ENCODE measurements at places on chromosomes 7 and 10.

DNA sequence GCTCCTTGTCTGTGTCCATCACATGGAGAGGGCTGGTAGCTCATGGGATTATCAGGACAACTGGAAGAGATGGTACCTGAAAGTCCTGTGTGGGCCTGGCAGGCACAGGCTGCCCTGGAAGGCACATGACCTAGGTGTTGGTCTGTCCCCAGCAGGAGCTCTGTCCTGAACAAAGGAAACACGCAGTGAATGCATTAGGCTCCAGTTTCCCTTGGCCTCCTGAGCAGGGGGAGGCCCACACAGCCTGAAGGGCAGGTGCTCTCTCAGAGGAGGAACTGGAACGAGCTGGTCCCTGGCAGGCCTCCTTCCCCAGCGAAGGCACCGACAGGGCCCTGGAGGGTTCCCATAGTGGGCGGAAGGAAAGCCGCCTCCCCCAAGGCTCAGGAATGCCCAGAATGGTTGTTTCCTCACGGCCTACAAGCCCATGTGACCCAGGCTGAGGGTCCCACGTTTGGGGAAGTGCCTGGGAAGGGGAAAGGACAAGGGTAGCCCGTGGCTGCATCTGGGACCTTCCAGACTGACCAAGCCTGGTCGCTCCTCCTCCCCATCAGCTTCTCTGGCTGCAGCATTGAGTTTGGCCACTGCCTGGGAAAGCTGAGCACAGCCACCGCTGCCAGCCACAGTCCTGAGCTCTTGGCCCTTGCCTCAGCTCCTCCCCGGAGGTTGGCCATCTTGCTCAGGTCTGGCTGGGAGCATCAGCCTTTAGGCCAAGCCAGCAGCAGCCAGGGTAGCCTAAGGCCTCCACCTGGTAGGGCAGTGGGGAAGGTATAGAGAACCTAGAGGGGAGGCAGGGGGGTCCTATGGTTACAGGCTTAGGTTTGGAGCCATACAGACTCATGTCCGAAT, 21.8 kb downstream of the CXCL12 start:
- DNase-seq = no peak

- DNase-seq = no peak
These were observed 2.8 kb upstream of the COL1A2 start for GRCh38 chr7:94391726-94392392.

- DNase-seq = peak; percentile 49
These were observed 534 bp downstream of the UBE3C start for GRCh38 chr7:157139111-157139809.

DNA sequence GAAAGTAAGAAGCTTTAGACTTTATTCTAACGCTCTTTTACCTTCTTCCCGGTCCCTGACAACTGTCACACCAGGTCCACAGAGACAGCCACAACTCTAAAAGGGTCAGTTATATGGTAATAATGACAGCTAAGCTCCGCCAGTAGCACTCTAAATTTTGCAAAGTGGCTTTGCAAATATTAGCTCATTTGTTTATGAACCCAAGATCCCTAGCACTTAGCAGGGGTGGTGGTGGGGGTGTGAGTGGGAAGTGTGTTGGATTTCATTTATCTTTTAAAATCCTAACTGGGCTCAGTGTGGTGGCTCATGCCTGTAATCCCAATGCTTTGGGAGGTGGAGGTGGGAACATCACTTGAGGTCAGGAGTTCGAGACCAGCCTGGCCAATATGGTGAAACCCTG, 34.8 kb upstream of the SDK1 start:
- DNase-seq = no peak

DNA sequence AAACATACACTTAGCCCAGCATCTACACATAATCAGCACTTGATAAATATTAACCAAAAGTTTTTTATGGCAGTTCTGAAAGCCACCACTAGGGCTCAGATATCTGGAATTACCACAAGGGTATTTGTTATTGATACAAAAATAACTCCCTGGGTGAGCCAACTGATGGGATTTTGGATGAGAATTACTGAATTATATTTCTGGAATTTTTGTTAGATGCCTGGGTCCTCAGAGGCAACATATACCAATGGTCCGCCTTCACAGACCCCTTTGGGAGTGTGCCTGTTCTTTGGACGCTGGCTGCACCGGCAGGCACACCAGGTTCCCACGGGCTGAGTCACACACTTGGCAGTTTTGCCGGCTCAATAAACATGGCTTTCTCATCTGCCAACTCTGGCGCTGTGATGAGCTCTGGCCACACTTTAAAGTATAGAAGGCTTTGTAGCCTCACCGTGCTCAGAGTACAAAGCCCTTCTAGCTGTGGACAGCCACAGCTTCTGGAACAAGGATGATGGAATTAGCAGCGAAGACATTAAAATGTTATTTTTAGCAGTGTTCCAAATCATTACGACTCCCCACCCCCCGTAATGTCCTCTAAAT, 24.5 kb upstream of the EEPD1 start:
- peak; percentile 96 for DNase-seq

- DNase-seq = no peak
These were observed 155.2 kb upstream of the NRP1 start for GRCh38 chr10:33489501-33490176.

DNA sequence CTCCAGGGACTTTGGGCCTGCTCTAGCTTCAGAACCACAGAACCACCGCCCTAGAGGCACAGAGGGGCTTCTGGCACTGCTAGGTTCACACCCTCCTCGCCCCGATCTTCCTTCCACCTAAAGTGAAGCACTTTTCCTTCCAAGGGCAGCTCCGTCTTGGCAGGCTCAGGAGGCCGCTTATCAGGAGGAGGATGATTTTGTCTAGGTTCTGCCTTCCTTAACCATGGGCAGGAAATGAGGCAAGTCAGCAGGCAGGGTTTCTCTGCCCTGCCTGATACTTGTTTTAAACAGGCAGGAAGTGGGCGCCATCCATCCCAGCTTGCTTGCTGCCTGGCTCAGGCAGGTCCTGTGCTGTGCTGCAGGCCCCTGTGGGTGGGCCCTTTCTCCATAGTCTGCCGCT, 8.3 kb upstream of the ATP6V0E2 start:
- no peak for DNase-seq

DNA sequence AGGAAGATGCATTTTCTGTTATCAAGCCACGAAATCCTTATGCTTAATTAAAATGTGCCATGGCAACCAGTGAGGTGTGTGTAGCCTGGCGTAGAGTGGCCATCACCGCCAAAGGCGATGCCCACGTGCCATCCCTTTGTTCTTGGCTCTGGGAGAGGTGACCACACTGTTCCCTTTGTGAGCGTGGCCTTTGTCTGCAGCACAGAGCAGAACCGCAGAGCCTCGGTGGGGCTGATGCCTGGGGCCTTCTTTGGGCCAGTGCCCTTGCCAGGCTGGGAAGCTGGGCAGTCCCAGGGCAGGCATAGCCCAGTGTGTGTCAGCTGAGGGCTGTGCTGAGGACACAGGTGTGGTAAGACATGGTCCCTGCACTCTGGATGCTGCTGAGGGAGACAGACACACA, 48.3 kb downstream of the BUB3 start:
- DNase-seq = no peak

- peak; percentile 89 for DNase-seq
These were observed 28.2 kb downstream of the PFKP start for GRCh38 chr10:3095373-3096139.

DNA sequence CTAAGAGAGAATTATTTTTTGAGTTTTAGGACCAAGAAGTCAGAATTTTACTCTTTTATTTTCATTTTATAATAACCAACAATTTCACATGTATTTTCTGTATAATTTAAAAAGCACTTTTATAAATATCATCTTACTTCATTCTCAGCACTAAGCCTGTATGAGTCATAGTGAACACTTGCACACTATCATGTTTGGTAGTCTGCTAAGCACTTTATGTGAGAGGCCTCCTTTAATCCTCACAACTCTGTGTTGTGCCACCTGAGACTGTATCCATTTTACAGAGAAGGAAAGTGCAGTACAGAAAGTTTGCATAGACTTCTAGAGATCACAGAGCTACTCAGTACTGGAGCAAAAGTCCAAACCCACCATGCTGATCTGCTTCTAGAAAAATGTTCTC, 939.6 kb downstream of the NRG3 start:
- no peak for DNase-seq

GRCh38 chr7:111424768-111425167, 137.5 kb downstream of the IMMP2L start:
- peak; percentile 13 for DNase-seq

GRCh38 chr10:112176543-112176942, 7.0 kb downstream of the GPAM start:
- no peak for DNase-seq

DNA sequence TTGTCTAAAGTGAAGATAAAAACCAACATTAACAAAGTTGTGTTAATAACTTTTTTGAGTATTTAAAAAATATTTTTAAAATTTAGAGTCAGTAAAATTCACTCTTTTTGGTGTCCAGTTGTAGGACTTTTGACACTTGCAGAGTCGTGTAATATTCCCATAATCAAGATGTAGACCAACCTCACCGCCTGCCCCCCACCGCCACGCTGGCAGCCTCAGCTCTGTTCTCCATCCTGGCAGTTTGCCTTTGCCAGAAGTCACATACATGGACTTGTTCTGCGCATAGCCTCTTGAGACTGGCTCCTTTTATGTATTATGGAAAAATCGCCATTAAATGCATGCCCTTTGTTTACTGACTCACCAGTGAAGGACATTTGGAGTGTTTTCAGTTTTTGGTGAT, 27.3 kb upstream of the SYCE1 start:
- no peak for DNase-seq

DNA sequence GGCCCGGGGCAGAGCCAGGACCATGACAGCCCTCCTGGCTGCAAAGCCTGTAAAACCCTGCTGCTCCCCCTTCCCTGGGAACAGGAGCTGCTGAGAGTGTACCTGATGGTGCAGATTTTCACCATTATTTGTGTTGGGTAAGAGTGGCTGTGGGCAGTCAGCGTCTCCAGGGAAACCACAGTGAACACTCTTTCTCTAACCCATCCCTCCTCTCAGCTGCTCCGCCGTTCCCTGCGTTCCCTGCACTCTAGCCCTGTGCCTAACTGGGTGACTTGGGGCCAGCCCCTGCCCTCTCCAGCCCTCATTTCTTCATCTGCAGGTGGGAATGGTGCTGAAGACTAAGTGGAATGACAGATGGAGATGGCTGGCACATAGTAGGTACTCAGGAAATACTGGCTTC, 75.9 kb upstream of the PCBD1 start:
- no peak for DNase-seq

DNA sequence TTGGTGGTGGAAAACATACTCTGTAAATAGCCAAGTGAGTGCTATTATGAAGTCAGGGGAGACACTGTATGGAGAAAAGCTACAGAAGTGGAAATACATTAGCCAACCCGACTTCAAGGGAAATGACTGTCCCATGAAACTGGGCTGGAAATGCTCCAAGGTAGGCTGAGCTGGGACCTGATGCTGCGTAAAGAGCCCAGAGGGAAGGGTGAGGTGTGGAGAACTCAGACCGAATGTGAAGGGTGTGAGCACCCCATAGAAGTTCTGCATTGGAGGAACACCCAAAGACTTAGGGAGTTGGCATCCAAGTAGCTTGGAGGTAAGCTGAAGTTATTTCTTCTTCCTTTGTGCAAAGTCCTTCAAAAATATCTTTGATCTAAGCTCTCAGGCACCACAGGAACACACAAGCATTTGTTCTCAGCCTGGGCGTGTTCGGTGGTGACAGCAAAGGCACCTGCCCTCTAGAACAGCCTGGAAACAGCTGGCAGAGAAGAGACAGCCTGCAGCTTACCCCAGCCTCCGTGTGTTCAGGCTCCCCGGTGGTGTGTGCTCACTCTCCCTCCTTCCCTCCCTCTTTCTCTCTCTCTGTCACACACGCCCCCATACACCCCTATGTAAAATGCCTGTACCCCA, 19.1 kb upstream of the GJD4 start:
- DNase-seq = no peak

- DNase-seq = no peak
These were observed 21.0 kb downstream of the UCMA start for GRCh38 chr10:13213163-13213562.

DNA sequence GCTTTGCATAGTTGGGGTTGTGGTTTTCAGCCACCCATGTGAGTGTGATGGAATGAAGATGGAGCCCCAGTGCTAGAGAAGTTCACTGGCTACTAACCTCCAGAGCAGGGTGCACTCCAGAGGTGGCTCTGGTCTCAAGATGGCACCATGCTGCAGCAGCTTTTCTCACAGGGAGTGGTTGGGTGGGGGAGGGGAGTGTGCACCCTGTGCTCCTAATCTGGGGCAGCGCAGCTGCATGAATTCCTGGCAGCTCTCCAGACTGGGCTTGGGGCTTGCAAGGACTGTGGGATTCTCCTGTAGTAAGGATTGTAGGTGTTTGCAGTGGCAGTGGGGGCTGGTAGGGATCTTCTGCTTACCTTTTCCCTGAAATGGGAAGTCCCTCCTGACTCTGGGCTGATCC, 23.7 kb downstream of the PHTF2 start:
- DNase-seq = no peak

DNA sequence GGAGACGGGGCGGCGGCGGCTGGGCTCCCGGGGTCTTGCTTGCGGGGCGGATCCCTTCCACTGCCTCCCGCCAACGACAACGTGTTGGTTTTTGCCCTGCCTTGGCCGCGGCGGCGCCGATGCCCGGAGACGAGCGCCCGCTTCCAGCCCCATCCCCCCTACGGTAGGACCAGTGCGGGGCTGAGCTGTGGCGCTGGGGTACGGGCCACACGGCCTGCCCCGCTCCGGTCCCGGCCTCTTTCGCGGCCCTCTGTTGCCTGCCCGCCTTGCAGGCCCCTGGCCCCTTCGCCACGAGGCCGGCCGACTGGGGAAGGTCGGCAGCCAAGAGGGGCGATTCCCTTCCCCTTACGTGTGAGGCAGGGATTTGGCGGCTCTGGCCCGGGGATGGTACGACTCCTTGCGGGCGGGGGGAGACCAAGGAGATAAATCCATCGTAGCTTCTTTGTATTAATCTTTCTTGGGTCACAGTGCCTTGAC, 488 bp downstream of the EIF4H start:
- peak; percentile 29 for DNase-seq

- no peak for DNase-seq
These were observed 112.3 kb downstream of the ARHGAP12 start for GRCh38 chr10:31816318-31816717.

GRCh38 chr7:2387897-2388636, 15.3 kb upstream of the CHST12 start:
- DNase-seq = no peak

DNA sequence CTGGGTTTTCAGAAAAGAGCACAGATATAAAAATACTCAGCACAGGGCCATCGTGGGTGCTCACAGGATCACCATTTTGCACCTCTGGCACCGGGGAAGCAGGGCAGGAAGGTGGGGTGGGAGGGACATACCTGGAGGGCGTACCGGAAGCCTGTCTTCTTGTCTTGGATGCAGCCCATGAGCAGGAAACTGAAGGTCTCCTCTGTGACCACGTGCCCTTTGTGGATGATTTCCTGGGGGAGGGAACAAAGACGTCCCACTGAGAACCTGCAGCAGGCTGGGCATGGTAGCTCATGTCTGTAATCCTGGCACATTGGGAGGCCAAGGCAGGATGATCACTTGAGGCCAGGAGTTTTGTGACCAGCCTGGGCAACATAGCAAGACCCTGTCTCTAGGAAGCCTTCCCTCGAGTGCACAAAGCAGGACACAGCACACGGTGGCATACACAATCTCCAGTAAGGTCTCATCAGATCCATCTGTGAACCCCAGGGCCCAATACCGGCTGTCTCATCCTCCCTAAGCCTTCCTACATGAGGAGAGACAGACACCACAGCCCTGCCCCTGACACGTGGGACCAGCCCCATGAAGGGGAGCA, 9.5 kb downstream of the PTCD1 start:
- DNase-seq = no peak

GRCh38 chr7:7236041-7236440, 53.7 kb downstream of the C1GALT1 start:
- no peak for DNase-seq

GRCh38 chr10:24706479-24707118, 17.1 kb downstream of the ARHGAP21 start:
- no peak for DNase-seq
